ENCODE measurements at places on chromosomes 16 and 17. TPM values are rescaled to one million over a fixed set of nuclear protein-coding genes. Genes with fewer than 3 reads are reported as not detected.

DNA sequence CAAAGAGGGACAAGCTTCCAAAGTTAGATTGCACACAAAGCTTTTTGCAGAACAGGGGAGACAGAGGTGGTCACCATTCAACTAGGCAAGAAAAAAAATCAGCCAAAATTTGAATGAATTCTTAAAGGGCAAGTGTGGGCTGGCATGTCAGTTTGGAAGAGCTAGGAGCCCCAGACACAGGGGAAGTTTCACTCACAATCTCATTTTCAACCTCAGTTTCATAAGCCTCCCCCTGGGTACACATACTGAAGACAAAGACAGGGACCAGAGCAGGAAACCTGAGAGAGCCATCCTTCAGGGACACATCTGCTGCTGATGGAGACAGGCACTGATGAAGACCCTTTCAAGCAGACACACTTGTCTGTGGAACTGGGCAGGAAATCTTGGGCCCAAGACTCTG is 106.3 kb upstream of the PSMD7 start:
- H3K4me1 ChIP-seq = no peaks in the 10 kb centered on the region
- DNase-seq = no peak
- no peaks in the 10 kb centered on the region for H3K27me3 ChIP-seq
- no peak overlapping the region for H3K4me3 ChIP-seq
- no peaks in the 10 kb centered on the region for H3K36me3 ChIP-seq
- H3K27ac ChIP-seq = no peak overlapping the region

DNA sequence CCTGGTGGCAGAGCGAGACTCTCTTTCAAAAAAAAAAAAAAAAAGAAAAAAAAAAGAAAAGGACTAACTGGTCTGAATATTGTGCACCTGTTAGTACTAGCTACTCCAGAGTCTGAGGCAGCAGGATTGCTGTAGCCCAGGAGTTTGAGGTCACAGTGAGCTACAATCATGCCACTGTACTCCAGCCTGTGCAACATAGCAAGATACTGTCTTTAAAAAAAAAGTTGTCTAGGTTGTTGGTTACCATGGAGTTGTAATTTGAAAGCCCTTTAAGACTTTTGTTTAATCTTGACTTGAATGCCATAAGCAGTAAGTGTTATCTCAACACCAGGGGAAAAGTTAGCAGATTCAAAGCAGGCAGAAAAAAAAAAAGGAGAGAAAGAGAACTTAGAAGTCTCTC is 10.9 kb upstream of the C16orf54 start:
- H3K4me1 ChIP-seq = no peaks in the 10 kb centered on the region
- H3K36me3 ChIP-seq = no peaks in the 10 kb centered on the region
- no peak overlapping the region for H3K27ac ChIP-seq

GRCh38 chr17:8628172-8628571 is 2.4 kb downstream of the MYH10 start:
- peaks cover 46% of the 10 kb centered on the region for H3K4me1 ChIP-seq
- H3K27ac ChIP-seq = no peak overlapping the region
- peak overlapping the region; percentile 91 for H3K4me3 ChIP-seq
- no peak for DNase-seq
- H3K36me3 ChIP-seq = no peaks in the 10 kb centered on the region

DNA sequence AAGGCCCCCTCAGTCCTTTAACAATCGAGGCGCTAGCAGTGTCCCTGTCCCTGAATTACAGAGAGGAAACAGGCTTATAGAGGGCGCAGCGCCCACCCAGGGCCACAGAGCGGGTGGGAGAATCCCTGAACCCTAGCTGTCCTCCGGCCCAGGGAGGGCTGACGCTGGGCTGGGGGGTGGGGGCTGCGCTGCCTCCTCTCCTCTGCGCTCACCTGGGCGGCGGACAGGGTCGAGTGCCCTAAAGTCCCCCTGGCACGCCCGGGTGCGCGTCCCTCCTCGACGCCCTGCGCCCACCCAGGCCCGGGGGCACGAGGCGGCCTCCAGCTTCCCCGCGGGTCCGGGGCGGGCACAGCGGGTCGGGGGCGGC is 200.4 kb upstream of the N4BP1 start:
- no peak for DNase-seq
- peaks cover 10% of the 10 kb centered on the region for H3K4me1 ChIP-seq
- peak overlapping the region; percentile 54 for H3K4me3 ChIP-seq
- H3K27me3 ChIP-seq = peaks cover 88% of the 10 kb centered on the region
- H3K27ac ChIP-seq = no peak overlapping the region
- no peaks in the 10 kb centered on the region for H3K36me3 ChIP-seq

DNA sequence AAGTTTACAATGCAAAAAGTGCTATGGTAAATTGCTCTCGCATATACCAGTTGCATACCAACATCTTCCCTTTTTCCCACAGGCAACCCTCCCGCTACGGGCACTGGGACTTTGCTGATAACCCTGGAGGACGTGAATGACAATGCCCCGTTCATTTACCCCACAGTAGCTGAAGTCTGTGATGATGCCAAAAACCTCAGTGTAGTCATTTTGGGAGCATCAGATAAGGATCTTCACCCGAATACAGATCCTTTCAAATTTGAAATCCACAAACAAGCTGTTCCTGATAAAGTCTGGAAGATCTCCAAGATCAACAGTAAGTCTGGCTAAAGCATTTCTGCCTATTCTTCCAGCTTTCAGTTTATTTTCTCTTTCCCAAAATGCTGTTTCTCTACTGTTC is 27.9 kb upstream of the HSBP1 start:
- H3K4me1 ChIP-seq = peaks cover 47% of the 10 kb centered on the region
- no peaks in the 10 kb centered on the region for H3K27me3 ChIP-seq
- H3K27ac ChIP-seq = peak overlapping the region; percentile 21
- no peaks in the 10 kb centered on the region for H3K36me3 ChIP-seq

GRCh38 chr17:31517524-31517923 is 126.0 kb downstream of the RAB11FIP4 start:
- H3K4me1 ChIP-seq = peaks cover 10% of the 10 kb centered on the region
- H3K36me3 ChIP-seq = no peaks in the 10 kb centered on the region
- H3K27me3 ChIP-seq = no peaks in the 10 kb centered on the region
- no peak overlapping the region for H3K27ac ChIP-seq
- H3K4me3 ChIP-seq = no peak overlapping the region

- no peak overlapping the region for H3K4me3 ChIP-seq
- H3K27ac ChIP-seq = no peak overlapping the region
- peaks cover 100% of the 10 kb centered on the region for H3K27me3 ChIP-seq
- no peaks in the 10 kb centered on the region for H3K4me1 ChIP-seq
Measured at GRCh38 chr17:72571813-72572396, 451.1 kb downstream of the SOX9 start.

- H3K4me1 ChIP-seq = peaks cover 92% of the 10 kb centered on the region
- peak; percentile 81 for DNase-seq
- H3K36me3 ChIP-seq = no peaks in the 10 kb centered on the region
- peak overlapping the region; percentile 56 for H3K4me3 ChIP-seq
Measured at GRCh38 chr17:77127735-77128361, 12.9 kb upstream of the SEC14L1 start.

DNA sequence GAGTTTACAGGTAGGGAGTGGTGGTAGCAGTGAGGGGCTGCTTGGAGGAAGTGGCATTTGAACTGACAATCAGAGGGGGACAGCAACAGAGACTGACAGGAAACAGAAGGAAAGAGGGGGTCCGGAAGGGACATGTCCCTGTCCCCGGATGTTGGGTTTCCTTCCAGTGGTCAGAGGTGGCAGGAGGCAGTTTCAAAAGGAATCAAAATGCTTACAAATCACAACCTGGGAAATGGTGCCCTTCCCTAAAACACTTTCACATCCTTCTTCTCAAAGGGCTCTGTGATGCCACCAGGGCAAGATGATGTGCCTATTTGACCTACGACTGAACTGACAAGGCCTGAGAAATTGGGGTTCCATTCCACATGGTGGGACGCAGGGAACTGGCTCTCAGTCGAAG is 19.7 kb downstream of the ADGRG1 start:
- peaks cover 53% of the 10 kb centered on the region for H3K4me1 ChIP-seq
- H3K4me3 ChIP-seq = peak overlapping the region; percentile 39
- DNase-seq = no peak
- H3K27me3 ChIP-seq = peaks cover 17% of the 10 kb centered on the region

GRCh38 chr17:45904866-45905265 is 10.5 kb downstream of the MAPT start:
- H3K4me1 ChIP-seq = peaks cover 34% of the 10 kb centered on the region
- H3K27me3 ChIP-seq = no peaks in the 10 kb centered on the region
- no peak overlapping the region for H3K4me3 ChIP-seq
- no peaks in the 10 kb centered on the region for H3K36me3 ChIP-seq
- DNase-seq = no peak

DNA sequence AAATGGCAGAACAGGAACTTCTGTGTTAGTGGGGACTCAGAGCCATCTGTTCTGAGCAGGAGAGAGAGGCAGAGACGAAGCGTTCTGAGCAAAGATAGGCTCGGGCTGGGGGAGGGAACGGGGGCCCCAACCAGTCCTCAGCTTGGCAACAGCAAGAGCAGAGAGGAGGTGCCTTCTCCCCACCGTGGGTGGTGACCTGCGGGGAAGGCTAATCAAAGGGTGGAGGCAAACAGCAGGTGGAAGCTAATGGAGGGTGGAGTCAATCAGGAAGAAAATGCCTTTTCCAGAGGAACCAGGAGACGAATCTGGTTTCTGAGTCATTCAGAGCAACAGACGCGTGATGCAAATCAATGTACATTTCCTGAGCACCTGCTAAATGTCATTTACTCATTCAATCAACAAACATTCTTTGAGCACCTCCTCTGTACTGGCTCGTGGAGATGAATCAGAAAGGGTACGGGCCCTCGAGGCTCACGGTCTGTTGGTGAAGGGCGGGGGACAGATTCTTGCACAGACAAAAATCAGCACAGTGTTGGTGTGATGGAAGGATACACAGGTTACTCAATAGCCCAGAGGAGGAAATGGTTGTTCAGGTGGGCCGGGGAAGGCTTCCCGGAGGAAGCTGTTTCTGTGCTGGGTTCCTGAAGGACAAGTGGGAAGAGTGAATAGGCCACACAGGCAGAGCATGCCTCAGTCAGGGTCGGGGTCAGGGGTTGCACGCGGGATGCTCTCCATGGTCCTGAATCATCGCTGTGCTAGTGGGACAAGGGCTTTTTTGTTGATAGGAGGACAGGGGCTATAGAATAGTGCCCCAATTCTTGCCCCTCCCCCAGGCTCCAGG is 5.7 kb upstream of the SPNS2 start:
- H3K4me1 ChIP-seq = peaks cover 3% of the 10 kb centered on the region
- no peaks in the 10 kb centered on the region for H3K27me3 ChIP-seq
- H3K36me3 ChIP-seq = no peaks in the 10 kb centered on the region

DNA sequence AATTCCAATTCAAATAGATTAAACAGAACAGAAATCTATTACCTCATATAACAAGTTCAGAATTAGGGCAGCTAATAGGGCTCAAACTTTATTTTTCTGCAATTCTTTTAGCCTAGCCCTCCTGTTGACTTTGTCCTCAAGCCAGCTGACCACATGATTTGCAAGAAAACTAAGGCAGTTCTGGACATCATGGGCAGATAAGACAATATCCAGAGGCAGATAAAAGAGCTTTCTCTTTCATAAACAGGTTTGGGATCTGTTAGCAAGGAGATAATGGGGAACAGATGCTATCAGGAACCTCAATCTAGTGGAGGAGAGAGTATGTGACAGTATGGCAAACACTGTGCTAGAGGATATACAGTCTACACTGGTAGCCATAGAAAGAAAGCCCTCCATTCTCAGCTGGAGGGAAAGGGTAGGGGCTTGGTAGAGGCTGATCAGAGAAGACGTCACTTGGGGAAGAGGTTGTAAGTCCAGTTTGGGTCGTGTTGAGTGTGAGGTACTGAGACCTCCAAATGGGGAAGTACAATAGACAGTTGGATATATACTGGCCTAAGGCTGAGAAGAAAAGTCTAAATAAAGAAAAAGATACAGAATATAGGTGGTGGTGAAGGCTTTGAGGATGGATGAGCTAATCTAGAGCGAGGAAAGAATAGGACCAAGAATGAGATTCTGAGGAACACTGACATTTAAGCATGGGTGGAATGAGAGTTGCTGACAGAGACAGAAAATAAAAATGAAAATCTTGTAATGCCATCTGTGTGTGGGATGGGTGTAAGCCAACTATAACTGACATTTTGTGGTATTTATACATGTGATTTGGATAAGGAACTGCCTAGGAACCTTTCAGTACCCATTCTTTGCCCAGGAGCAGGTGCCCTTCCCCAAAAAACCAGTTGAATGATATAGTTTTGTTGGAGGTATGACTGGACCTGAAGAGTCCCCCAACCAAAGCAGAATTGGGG is 67.4 kb downstream of the CYB561 start:
- no peak overlapping the region for H3K4me3 ChIP-seq
- H3K27me3 ChIP-seq = no peaks in the 10 kb centered on the region
- H3K4me1 ChIP-seq = no peaks in the 10 kb centered on the region
- H3K36me3 ChIP-seq = peaks cover 12% of the 10 kb centered on the region

DNA sequence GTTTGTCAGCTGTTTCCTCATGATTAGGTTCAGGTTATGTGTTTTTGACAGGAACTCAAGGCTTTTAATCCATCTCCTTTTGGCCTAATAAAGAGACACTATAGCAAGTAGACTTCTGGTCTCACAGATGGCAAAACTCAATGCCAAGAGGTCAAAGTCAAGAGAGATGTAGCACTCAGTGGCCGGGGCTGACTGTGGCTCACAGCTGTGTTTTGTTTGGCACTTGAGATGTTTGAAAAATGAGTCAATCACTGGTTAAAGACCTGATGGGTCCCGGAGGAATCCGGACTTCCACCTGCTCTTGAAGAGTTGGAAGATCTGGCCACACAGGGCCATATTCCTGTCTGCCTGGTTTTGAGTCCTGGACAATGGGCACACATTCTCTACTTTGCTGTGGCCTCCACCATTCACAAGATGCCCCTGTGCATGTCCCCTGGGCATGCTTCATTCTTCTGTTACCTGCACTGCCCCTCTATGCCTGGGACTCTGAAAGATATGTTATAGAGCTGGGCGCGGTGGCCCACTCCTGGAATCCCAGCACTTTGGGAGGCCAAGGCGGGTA is 210.3 kb downstream of the SNX29 start:
- H3K4me1 ChIP-seq = peaks cover 17% of the 10 kb centered on the region
- H3K36me3 ChIP-seq = no peaks in the 10 kb centered on the region
- H3K27ac ChIP-seq = no peak overlapping the region
- DNase-seq = no peak

GRCh38 chr17:57438066-57438731 is 181.9 kb downstream of the MSI2 start:
- no peak for DNase-seq
- no peak overlapping the region for H3K4me3 ChIP-seq
- peaks cover 61% of the 10 kb centered on the region for H3K4me1 ChIP-seq
- H3K27ac ChIP-seq = no peak overlapping the region

- H3K4me3 ChIP-seq = no peak overlapping the region
- H3K27me3 ChIP-seq = no peaks in the 10 kb centered on the region
- peaks cover 65% of the 10 kb centered on the region for H3K4me1 ChIP-seq
- H3K27ac ChIP-seq = peak overlapping the region; percentile 87
Measured at GRCh38 chr16:85126394-85126704, 14.1 kb upstream of the CIBAR2 start.

GRCh38 chr17:80491478-80492342 is 15.3 kb upstream of the NPTX1 start:
- H3K36me3 ChIP-seq = no peaks in the 10 kb centered on the region
- H3K27ac ChIP-seq = no peak overlapping the region
- H3K4me3 ChIP-seq = no peak overlapping the region
- H3K27me3 ChIP-seq = peaks cover 67% of the 10 kb centered on the region
- DNase-seq = no peak

Gene RNF112
- total RNA-seq = 1.6 TPM

Gene ZNF213
- total RNA-seq = 6.2 TPM

Gene TGFB1I1
- total RNA-seq = 15.6 TPM

Data from left ventricle myocardium inferior (tissue), 1 donor.